ENCODE measurements at places on chromosomes 11 and 22. TPM values are rescaled to one million over a fixed set of nuclear protein-coding genes. Genes with fewer than 3 reads are reported as not detected.

DNA sequence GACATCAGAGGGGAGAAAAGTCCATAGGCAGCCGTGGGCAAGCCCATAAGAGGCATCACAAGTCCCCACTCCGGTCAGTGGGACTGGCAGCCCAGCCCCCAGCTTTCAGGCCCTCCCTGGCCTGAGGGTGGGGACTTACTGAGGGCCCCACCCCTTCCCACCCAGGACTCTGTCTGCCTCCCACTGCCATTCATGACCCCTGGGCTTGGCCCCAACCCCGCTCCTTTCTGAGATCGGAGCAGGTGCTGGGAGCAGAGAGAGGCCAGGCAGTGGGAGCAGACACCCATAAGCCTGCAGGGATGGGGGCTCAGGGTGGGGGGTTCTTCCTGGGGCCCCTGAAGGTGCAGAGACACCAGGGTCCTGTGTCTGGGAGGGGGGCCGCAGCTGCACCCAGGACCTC lies 5.1 kb downstream of the UPK2 start:
- H3K4me1 ChIP-seq = no peaks in the 10 kb centered on the region
- H3K27me3 ChIP-seq = no peaks in the 10 kb centered on the region
- DNase-seq = no peak
- no peak overlapping the region for H3K27ac ChIP-seq
- no peaks in the 10 kb centered on the region for H3K36me3 ChIP-seq
- no peak overlapping the region for H3K4me3 ChIP-seq

DNA sequence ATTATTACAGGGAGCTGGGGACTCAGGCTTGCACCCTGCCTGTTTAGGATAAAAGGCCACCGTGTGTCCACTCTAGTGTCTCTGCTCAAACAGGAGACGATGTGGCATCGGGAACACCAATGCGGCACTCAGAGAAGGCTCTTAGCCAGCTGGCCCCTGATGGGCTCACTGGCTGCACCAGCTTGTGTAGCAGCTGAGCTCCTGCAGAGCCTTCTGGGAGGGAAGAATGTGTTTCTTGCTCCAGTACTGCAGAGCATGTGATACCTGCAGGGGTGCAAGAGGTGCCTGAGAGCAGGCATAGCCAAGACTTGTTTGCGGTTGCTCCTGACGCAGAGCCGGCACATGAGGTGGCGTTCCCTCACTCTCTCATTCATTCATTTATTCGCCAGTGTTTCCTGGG lies 44.4 kb upstream of the KCNQ1OT1 start:
- no peak for DNase-seq
- H3K36me3 ChIP-seq = no peaks in the 10 kb centered on the region
- H3K4me3 ChIP-seq = no peak overlapping the region
- H3K27me3 ChIP-seq = no peaks in the 10 kb centered on the region

- no peak for DNase-seq
- H3K36me3 ChIP-seq = no peaks in the 10 kb centered on the region
- H3K27me3 ChIP-seq = no peaks in the 10 kb centered on the region
- H3K4me1 ChIP-seq = peaks cover 18% of the 10 kb centered on the region
Measured at GRCh38 chr11:123519055-123519796, 89.2 kb downstream of the GRAMD1B start.

DNA sequence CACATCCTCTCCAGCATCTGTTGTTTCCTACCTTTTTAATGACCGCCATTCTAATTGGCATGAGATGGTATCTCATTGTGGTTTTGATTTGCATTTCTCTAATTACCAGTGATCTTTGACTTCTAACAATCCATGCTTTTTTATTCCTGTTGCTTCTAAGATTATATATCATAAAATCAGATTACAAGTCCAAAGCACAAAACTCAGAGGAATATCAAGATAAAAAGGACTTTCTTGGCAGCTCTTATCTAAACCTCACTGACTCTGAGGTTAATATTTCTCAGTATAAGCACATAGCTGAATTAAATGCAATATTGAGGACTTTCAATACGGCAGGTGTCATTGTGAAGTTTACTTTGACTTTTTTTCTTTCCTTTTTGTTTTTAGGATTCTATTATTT lies 11.4 kb downstream of the SLC5A12 start:
- no peak for DNase-seq
- no peak overlapping the region for H3K4me3 ChIP-seq
- no peaks in the 10 kb centered on the region for H3K4me1 ChIP-seq
- no peak overlapping the region for H3K27ac ChIP-seq
- H3K36me3 ChIP-seq = no peaks in the 10 kb centered on the region

DNA sequence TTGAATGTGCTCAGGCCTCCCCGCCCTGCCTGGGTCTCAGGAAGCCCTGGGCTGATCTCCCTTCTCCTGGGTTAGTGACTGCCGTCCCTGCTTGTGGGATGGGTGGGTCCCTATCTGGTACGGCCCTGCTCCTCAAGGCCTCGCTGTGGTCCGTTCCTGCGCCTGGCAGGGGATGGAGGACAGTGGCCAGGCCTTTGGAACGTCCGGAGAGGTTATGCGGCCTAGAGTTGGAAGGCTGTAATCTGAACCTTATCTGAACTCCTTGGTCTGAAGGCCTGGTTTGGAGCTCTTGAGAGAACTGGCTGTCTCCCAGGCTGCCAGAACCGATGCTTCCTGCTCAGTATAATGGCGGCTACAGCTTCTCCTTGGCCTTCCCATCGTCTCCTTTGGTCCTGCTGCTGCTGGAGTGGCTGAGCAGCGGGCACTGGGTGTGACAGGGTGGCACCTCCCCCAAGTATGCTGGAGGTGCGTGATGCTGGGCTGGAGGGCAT lies 72.8 kb downstream of the FLI1 start:
- no peak overlapping the region for H3K27ac ChIP-seq
- H3K4me3 ChIP-seq = no peak overlapping the region
- H3K36me3 ChIP-seq = peaks cover 39% of the 10 kb centered on the region
- H3K4me1 ChIP-seq = no peaks in the 10 kb centered on the region
- no peaks in the 10 kb centered on the region for H3K27me3 ChIP-seq

- no peak overlapping the region for H3K27ac ChIP-seq
- no peaks in the 10 kb centered on the region for H3K36me3 ChIP-seq
- no peak for DNase-seq
- H3K4me1 ChIP-seq = no peaks in the 10 kb centered on the region
Measured at GRCh38 chr11:128018692-128019091, 568.7 kb downstream of the ETS1 start.

DNA sequence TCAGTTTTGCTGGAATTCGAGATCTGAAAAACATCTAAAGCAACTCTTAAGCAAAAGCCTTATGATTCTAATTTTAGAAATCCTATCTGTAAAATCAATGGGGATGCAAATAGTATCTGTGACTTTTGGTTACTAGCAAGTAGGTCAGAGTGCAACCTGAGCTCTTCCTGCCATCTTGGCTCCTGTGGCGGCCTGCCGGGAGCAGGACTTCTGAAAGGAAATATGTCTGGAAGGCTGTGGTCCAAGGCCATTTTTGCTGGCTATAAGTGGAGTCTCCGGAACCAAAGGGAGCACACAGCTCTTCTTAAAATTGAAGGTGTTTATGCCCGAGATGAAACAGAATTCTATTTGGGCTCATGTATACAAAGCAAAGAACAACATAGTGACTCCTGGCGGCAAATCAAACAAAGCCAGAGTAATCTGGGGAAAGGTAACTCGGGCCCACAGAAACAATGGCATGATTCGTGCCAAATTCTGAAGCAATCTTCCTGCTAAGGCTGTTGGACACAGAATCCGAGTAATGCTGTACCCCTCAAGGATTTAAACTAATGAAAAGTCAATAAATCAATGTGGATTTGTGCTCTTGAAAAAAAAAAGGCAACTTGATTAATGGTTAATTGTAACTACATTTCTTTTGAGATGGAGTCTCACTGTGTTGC lies 1.7 kb downstream of the SAMM50 start:
- H3K4me1 ChIP-seq = peaks cover 13% of the 10 kb centered on the region
- H3K27me3 ChIP-seq = peaks cover 4% of the 10 kb centered on the region
- no peak for DNase-seq
- H3K27ac ChIP-seq = no peak overlapping the region
- no peak overlapping the region for H3K4me3 ChIP-seq

DNA sequence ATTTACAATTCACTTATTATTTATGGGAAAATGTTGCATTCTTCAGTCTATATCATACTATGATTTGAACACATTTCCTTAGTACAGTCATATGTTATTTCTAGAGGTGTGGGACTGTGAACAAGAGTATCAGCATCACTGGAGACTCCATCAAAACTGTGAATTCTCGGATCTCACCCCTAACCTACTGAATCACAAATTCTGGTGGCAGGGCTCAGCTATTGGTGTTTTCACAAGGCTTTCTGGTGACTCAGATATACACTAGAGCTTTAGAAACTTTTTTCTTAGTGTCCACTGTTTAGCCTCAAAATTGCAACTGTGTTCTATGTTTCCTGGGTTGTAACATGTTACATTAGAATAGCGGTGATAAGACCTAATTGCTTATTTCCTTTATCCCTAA lies 352.9 kb upstream of the DDI1 start:
- no peak for DNase-seq
- no peak overlapping the region for H3K27ac ChIP-seq
- no peaks in the 10 kb centered on the region for H3K4me1 ChIP-seq
- no peak overlapping the region for H3K4me3 ChIP-seq
- H3K36me3 ChIP-seq = no peaks in the 10 kb centered on the region

DNA sequence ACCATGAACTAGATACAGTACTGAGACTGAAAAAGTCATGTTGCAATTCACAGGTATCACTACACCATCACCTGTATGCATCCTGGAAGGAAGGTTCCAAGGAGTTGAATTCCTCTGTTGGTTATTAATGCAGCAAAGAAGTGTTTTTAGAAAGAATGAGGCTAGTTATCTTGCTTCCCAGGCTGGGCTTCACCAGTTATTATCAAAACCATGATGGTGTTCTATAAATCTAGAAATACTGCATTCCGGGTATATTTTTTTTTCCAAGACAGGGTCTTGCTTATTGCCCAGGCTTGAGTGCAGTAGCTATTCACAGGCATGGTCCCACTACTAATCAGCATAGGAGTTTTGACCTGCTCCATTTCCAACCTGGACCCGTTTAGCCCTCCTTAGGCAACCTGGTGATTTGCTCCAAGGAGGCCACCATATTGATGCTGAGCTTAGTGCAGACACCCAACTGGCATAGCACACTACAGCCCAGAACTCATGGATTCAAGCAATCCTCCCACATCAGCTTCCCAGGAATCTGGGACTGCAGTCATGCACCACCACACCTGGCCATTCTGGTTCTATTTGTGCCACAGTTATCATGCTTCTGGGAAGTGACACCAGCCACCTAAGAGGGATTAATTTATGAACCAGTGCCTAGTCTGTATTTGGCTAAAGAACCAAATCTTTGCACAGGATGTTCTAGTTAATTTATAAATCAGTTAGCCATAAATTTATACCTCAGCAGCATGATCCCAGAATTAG lies 1.6 kb upstream of the MPEG1 start:
- H3K27ac ChIP-seq = no peak overlapping the region
- no peaks in the 10 kb centered on the region for H3K4me1 ChIP-seq
- no peaks in the 10 kb centered on the region for H3K27me3 ChIP-seq

- no peak overlapping the region for H3K27ac ChIP-seq
- H3K4me1 ChIP-seq = peaks cover 10% of the 10 kb centered on the region
Measured at GRCh38 chr11:77142091-77142975, 14.3 kb downstream of the MYO7A start.

GRCh38 chr22:37570661-37570976 lies 9.3 kb downstream of the LGALS2 start:
- H3K36me3 ChIP-seq = no peaks in the 10 kb centered on the region
- H3K4me1 ChIP-seq = peaks cover 20% of the 10 kb centered on the region
- no peak overlapping the region for H3K27ac ChIP-seq
- no peak overlapping the region for H3K4me3 ChIP-seq
- DNase-seq = no peak

DNA sequence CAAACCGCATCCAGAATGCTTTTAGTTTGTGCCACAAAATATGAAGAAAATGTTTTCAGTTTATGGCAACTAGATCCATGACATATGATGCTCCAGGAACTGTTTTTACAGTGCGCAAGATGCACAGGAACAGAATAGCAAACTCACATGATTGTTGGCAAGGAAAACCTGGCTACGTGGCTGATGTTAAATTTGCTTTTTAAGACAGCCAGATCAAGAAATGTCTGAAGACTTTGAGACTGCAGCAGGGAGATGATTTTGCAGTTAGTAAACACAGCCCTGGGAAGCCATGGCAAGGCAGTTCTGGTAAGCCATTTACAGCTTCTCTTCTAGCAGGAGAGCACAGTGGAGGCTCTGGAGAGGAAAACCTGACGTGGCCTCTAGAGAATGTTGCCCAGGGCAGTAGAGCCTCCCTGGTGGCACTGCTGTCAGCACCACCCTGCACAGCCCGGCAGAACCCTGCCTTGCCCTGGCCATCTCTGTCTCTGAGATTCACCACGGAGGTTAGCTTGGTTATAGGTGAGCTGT lies 69.8 kb upstream of the TNRC6B start:
- H3K4me1 ChIP-seq = peaks cover 45% of the 10 kb centered on the region
- H3K27ac ChIP-seq = peak overlapping the region; percentile 63
- no peaks in the 10 kb centered on the region for H3K27me3 ChIP-seq
- no peak for DNase-seq
- H3K4me3 ChIP-seq = peak overlapping the region; percentile 16

GRCh38 chr11:125364121-125364826 lies 131.8 kb downstream of the FEZ1 start:
- no peaks in the 10 kb centered on the region for H3K4me1 ChIP-seq
- H3K36me3 ChIP-seq = no peaks in the 10 kb centered on the region
- DNase-seq = no peak
- no peak overlapping the region for H3K4me3 ChIP-seq
- no peak overlapping the region for H3K27ac ChIP-seq
- no peaks in the 10 kb centered on the region for H3K27me3 ChIP-seq

GRCh38 chr11:61384271-61385242 lies 7.8 kb upstream of the TMEM216 start:
- no peak for DNase-seq
- H3K4me1 ChIP-seq = no peaks in the 10 kb centered on the region
- H3K36me3 ChIP-seq = no peaks in the 10 kb centered on the region
- no peak overlapping the region for H3K4me3 ChIP-seq

DNA sequence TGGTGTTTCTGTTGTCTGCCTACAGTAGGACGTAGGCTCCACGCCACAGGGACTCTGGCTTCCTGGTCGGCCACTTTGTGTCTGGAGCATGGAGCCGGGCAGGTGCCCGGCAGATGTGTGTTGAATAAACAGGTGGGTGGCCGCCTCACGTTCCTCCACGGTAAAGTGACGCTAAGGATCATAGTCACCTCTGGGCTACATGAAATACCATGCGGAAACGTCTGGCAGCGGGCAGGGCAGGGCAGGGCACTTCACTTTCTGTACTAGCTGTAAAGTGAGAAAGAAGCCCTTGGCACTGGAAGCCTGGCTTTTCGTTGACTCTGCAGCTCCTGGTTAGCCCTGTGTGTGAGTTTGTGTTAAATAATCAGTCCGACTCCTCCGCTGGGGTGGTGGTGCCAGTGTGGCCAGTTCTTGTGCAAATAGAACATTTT lies 52.4 kb downstream of the MCM5 start:
- no peaks in the 10 kb centered on the region for H3K36me3 ChIP-seq
- no peaks in the 10 kb centered on the region for H3K4me1 ChIP-seq
- no peaks in the 10 kb centered on the region for H3K27me3 ChIP-seq
- H3K4me3 ChIP-seq = no peak overlapping the region
- H3K27ac ChIP-seq = no peak overlapping the region

- no peak overlapping the region for H3K27ac ChIP-seq
- DNase-seq = no peak
- no peaks in the 10 kb centered on the region for H3K27me3 ChIP-seq
- H3K4me1 ChIP-seq = no peaks in the 10 kb centered on the region
Measured at GRCh38 chr11:68780829-68781228, 29.5 kb upstream of the TESMIN start.

The YPEL4 gene
- total RNA-seq = 4.3 TPM

The OR4A16 gene
- total RNA-seq = not detected

The AP5B1 gene
- 23.3 TPM for total RNA-seq

The CLMP gene
- 0.43 TPM for total RNA-seq

The MS4A15 gene
- not detected for total RNA-seq
